GM04503 (cell line): ENCODE measurements at places on chromosomes 4 and X.

DNA sequence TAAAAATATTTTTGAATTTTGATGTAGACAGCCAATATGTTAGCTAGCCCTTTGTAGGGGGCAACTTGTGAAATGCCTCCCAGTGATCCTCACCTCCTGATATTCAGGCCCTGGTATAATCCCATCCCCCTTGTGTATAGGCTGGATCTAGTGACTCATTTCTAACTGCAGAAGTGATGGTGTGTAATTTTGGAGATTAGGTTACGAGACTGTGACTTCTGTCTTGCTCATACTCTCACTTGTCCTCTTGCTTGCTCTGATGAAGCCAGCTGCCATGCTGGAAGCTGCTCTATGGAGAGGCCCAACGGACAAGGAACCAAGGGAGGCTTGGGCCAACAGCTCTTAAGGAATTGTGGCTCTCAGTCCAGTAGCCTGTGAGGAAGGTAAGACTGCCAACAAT is 61.7 kb downstream of the GPR82 start:
- DNase-seq, result no peak

DNA sequence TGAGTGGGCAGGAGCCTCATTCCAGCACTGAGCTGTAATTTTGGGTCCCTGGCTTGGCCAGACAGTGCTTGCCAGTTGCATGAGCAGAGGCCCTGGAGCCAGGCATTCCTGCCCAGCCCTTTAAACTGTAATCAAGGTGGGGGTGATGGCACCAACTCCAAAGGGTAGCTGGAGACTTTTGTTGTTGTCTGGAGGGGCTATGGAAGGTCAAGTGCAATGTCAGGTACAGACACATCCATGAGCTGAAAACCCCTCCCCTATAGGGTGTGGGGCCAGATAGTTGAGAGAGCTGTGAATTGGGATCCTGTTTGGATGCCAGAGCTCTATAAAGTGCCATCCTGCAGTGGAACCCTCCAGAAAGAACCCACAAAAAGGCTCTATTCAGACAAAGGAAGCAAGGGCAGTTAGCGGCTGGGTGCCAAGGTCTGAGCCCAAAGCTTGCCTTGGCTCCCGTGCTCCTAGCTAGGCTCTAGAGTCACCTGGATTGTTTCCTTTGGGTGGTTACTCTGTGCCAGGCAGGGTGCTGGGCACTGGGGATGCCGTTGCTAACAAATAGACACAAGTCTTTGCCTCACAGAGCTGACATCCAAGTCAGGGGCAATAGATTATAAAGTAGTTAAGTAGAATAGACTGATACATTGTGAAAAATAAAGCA is 163.0 kb downstream of the EFNB1 start:
- DNase-seq, result no peak

GRCh38 chr4:72702948-72703347 is 133.9 kb upstream of the ADAMTS3 start:
- DNase-seq, result no peak

DNA sequence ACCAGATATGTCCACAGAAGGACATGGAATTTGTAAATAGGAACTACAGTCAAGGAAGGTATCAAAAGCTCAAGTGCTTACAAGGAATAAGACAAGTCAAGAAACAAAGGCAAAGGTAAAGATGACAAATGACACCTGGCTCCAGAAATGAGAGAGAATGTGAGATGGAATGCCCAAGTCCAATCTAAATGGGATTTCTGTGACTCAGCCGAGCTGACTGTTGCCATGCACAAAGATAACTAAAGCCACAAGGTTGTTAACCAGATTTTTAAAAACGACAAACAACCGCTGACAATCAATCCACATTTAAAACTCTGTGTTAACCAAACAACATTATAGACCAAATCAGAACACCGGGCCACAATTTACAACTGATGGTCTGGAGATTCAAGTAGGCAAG is 1.1 kb downstream of the NFXL1 start:
- DNase-seq, result no peak

- DNase-seq, result no peak
Observed at GRCh38 chr4:2270341-2271165, 8.6 kb upstream of the MXD4 start.

DNA sequence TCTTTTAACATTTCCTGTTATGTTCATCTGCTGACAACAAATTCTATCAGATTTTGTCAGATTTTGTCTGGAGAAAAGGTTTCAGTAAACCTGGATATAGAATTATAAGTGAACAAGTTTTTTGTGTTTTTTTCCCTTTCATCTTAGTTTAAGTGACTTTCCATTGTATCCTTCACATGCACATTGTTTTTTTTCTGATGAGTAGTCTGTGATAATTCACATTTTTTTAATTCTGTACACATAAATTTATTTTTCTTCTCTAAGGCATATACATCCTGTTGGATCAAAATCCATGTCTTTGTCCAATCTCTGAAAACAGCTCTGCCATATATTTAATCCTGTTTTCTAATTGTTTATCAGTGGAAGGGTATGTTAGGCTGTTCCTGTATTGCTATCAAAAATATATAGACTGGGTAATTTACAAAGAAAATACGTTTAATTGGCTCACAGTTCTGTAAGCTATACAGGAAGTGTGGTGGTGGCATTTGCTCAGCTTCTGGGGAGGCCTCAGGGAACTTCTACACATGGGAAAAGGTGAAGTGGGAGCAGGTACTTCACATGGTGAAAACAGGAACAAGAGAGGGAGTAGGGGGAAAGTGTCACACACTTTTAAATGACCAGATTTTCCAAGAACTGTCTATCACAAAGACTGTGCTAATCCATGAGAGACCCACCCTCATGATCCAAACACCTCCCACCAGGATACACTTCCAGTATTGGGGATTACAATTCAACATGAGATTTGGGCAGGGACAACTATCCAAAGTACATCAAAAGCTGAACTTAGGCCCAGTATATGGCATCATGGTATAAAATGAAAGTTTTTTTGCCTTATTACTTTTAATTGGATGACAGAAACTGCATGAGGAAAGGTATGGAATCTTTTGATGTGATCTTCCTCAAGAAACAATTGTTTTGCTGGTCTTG is 45.6 kb upstream of the GRID2 start:
- DNase-seq, result no peak

DNA sequence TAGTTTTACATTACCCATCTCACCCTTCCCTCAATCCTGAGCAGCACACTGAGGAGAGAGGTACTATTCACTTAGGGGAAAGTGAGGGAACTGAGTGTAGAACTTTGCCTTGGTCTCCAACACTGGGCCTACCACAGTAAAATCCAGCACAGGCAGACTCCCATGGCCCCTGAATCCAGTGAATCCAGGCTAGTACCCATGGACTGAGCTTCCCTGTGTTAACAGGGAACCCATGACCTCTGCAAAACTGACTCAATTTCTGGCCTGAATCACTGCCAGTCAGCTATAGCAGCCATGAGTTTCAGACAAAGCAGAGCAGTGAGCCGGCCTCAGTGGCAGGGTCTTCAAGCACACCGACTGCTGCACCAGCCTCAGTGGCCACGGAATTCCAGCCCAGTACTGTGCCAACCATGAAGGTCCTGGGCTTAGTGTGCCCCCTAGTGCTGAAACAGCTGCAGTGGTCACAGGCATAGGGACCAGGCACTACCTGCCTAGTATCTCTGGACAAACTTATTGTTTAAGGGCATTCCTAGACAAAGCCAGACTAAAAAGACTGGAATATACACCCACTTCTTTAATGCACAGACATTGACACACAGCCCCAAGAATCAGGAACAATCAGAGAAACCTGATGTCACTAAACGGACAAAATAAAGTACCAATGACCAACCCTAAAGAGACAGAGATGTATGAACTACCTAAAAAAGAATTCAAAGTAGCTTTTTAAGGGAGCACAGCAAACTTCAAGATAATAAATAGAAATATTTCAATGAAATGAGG is 127.4 kb upstream of the RPL34 start:
- no peak for DNase-seq
